Stimulated activated CD4-positive, alpha-beta T cell treated with anti-CD3 and anti-CD28 coated beads, Interleukin-2, amount 100 ng/mL, for 4 hours (primary cell): ENCODE measurements at places on chromosomes 16 and 17.

- no peak for DNase-seq
These were observed 447.7 kb upstream of the MAF start for GRCh38 chr16:80048250-80048649.

- no peak for DNase-seq
These were observed 144.8 kb downstream of the KCNJ2 start for GRCh38 chr17:70314096-70314495.

DNA sequence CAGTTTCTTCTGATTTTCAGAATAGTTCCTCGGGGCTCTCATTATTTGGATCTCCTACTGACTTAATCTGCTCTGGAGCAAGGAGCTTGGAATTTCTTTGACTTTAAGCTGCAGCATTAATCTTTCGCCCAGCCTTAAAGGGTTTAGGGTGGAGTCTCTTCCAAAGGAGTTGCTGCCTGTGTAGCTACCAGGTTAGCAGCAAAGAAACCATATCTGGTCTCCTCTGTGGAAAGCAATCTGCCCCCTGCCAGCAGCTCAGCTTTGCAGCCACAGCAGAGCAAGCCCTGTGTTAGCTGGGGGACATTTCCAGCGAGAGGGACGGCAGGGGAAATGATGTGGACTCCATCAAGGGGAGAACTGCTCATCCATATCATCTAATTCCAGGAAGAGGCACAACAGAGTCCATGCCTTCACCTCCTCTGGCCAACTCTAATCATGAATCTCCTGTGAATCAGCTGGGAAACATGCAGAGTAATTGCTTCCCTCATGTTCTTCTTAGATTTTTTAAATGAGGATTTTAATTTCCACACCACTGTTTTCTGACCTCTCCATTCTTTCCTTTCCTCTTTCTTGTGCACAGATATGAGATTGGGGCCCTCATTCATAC is 827.6 kb upstream of the CA10 start:
- no peak for DNase-seq

DNA sequence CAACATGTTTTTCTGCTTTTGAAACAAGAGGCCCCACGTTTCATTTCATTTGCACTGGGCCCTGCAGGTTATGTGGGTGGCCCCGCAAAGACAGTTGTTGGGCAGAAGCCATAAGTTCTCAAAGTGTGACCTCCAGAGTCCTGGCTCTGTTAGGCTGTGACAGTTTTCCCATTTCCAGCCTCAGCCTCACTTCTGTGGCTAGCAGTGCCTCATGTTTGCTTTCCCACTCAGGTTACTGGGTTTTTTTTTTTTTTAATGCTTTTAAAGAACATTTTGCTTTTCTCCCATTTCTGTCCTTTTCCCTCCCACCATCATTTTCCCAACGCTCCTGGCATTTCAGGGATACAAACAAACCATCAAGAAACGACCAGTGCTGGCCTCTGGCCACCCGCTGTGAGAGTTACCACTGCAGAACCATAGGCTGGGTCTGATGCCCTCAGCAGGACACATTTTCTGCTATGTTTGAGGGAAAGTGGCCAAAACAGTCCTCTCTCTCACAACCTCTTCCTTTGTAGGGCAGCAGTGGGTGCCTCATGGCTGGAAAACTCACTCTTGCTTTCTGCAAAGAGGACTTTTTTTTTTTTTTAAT is 159.0 kb upstream of the MPHOSPH6 start:
- no peak for DNase-seq

DNA sequence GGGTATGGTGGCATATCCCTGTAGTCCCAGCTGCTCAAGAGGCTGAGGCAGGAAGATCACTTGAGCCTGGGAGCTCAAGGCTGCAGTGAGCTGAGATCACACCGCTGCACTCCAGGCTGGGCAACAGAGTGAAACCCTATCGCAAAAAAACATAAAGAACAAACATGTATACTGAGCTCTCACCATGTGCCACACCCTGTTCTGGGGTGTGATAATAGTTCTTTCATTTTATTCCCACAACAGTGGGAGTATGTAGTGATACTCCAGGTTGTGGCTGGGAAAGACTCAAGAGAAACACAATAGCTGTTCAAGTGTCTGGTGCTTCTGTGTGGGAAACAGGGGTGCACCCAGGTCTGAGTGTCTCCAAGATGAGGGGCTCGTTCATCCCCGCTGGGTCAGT is 90.7 kb downstream of the SOCS1 start:
- no peak for DNase-seq

DNA sequence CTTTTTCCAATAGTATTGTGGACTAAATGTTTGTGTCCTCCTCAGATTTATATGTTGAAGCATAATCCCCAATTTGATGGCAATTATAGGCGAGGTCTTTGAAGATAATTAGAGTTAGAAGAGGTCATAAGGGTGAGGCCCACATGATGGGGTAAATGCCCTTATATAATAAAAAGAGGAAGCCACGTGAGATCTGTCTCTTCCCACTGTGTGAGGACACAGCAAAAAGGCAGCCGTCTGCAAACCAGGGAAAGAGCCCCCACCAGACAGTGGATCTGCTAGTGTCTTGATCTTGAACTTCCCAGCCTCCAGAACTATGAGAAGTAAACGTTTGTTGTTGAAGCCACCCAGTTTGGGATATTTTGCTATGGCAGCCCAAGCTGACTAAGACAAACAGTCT is 76.0 kb downstream of the LYRM1 start:
- no peak for DNase-seq

GRCh38 chr17:66750781-66751543 is 84.0 kb upstream of the CACNG5 start:
- no peak for DNase-seq

DNA sequence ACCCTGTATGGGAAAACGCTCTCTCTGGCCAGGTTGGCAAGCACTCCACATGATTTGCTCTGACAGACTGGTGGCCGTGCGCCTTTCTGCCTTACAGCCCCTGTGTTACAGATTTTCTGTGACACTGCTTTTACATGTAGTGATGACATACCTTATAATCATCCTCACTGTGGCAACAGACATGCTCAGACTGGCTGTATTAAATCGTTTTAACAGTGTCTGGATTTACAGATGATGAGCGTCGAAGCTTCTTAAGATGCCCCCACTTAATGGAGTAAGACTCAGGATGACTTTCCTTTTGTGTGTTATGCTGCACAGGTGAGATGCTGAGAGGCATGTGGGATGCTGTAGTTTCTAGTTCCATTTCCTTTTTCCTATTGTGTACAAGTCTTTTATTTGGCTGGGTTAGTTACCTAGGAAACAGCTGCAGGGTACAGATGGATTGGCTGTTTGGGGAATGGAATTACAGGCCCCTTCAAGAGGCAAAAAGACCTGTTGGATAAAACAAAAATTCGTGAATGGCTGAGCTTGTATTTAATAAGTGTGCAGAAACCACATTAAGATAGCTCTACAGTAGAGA is 20.9 kb upstream of the VWA3A start:
- no peak for DNase-seq
